Osteocyte (in vitro differentiated cells): ENCODE measurements at places on chromosomes 7 and 10. TPM values are rescaled to one million over a fixed set of nuclear protein-coding genes. Genes with fewer than 3 reads are reported as not detected.

Gene TMEM196
- total RNA-seq: not detected in 2 replicates

- DNase-seq: no peak
Measured at GRCh38 chr10:89861584-89862301, 160.4 kb downstream of the KIF20B start.

GRCh38 chr10:71333129-71333887, 14.2 kb downstream of the SLC29A3 start:
- no peak for DNase-seq

Gene EGR2
- total RNA-seq: 5.4 and 11.7 TPM in 2 replicates

- DNase-seq: no peak
Measured at GRCh38 chr7:3083350-3083749, 39.7 kb upstream of the CARD11 start.

Gene TRPV5
- not detected in 2 replicates for total RNA-seq

Gene GRID2IP
- total RNA-seq: 0.10 and 0.13 TPM in 2 replicates

DNA sequence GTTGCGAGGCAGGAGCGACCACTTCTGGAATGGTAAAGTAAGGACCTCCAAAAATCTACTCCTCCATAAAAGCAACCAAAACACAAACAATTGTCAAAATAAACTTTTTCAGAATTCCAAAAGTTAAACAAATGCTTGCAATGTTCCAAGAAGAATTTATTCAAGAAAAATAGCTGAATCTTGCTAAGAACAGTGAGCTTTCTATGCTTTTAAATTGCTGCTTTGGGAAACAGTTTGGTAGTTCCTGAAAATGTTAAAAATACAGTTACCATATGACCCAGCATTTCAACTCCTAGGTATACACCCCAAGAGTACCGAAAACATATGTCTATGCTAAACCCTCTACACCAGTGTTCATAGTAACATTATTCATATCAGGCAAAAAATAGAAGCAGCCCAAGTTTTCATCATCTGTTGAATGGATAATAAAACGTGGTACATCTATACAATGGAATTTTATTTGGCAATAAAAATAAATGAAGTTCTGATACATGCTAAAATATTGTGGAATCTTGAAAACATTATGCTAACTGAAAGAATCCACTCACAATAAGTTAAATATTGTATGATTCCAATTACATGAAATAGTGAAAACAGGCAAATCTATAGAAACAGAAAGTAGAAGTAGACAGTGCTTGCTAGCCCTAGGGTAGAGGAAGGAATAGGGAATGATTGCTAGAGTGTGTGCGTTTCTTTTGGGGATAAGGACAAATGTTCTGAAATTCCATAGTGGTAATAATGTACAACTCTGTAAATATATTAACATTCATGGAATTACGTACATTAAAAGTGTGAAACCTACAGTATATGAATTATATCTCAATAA, 57.0 kb downstream of the LRRN3 start:
- DNase-seq: no peak
